ENCODE measurements at places on chromosomes 11 and 22. TPM values are rescaled to one million over a fixed set of nuclear protein-coding genes. Genes with fewer than 3 reads are reported as not detected.
A peak's percentile ranks its signal among the peaks of the same experiment; 100 is the strongest.

The MUC5AC gene
- 0.39 TPM for total RNA-seq

The MN1 gene
- 7.4 TPM for total RNA-seq

The ACR gene
- 0.39 TPM for total RNA-seq

The VPREB1 gene
- total RNA-seq = not detected

DNA sequence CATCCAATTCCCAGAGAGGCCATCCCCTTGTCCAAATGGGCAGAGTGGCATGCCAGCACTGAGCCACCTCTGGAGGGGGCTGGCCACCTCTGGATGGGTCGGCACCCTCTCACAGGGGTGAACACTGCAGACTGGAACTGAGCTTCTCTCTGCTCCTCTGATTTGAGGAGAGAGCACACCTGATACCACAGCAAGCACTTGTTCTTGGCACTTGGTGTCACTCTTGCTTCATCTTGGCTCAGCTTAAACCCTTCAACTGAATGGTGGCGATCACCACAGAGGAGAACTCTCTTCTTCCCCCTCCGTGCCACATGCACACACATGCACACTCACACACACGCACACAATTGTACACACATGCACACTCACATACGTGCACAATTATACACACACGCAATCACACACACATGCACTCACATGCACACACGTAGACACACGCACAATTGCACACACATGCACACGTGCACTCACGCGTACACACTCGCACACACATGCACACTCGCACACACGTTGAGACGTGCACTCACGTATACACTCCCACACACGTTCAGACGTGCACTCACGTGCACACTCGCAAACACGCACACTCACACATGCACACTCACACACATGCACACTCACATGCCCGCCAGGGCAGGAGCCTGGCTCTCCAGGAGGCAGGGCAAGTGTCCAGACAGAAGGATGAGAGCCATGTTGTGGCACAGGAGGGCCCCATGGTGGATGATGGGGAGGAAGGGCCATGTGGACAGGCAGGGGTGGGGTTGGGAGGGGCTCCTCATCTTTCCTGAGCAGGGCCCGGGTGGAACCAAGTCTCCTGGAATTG is 23.4 kb downstream of the OVOL1 start:
- no peak for DNase-seq

DNA sequence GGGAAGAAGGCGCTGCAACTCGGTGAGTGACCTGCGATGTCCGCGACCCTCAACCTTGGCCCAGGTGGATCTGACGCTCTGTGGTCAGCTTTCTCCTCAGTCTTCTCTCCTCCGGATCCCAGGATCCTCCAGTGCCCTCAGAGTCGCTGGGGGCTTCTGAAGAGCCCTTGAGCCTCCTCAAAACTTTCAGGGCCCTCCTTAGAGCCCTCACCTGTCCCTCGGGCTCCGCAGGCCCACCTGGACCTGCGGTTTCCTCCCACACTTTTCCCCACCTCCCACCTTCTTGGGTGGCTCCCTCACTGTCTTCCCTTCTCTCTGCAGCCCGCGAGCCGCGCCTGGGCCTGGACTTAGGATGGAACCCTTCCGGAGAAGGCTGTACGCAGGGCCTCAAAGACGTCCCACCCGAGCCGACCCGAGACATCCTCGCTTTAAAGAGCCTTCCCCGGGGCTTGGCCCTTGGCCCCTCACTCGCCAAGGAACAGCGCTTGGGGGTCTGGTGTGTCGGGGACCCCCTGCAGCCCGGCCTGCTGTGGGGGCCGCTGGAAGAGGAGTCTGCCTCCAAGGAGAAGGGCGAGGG is 335 bp downstream of the ZNF408 start:
- no peak for DNase-seq

- DNase-seq = peak; percentile 39
Measured at GRCh38 chr11:29333993-29334775, 682.6 kb downstream of the KCNA4 start.

DNA sequence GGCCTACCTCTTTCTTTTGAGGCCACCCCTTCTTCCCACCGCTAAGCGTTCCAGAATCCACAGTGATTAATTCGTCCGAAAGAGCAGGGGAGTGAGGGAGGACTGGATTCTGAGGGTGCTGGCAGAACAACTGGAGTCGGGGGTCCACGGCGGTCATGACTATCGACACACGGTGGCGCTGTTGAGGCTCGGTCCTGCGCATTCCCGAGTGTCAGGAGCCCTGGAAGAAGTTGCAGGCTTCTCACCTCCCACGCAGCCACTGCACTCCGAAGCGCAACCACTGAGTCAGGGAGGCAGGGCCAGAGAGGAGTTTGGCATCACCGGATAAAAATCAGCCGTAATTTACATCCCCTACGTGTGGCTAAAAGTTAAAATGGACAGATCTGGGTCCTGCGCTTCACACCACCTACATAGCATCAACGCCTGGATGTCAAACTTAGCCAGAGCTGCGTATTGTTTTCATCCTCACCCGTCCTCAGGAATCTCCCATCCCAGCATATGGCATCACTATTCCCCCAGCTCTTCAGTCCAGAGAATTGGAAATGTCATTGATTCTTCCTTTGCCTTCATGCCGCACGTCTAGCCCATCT is 10.7 kb upstream of the CTSF start:
- DNase-seq = peak; percentile 25
